ENCODE measurements at places on chromosomes 3 and 15.

DNA sequence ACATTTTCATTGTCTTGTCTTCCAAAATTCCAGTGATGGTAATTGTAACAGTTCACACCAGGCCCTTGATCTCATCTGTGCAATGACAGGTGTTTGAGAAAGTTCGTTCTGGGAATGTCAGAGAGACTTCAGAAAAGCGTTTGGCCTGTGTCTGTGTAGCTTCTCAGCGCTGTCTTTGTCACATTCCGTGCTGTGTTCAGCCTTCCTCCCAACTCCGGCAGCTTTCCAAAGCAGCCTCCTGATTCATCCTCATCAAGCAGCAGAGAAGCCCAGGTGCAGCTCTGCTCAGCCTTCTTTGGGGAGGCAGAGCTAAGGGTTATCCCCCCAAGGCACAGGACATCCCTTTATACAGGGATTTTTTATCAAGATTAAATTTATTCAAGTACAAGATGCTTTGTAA lies 494.0 kb upstream of the SUCLG2 start:
- DNase-seq: no peak

- no peak for DNase-seq
Observed at GRCh38 chr3:123153125-123154019, 48.4 kb upstream of the SEC22A start.

GRCh38 chr3:143067201-143067600 lies 52.4 kb upstream of the CHST2 start:
- DNase-seq: no peak

DNA sequence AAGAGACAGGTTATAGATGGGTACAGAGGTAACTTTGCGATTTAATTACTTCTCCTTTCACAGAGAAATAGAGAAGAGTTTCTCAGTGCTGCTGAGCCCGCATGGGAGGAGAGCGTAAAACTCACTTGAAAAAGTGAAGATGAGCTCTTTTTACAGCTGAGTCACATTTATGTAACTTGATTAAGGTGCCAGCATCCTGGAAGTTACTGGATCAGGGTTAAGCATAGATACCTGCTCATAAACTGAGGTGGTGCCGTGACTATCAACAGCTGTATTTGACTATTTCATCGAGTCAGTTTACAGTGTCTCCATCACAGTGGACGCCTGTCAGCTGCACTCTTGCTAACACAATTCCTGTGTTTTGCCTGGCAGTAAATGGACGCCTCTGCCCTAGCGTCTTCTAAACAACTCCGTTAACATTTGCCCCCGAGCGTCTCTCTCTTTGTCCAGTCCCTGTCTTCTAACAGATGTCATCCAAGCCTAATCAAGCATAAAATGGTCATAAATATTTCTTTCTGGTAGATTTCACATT lies 414.6 kb downstream of the FOXP1 start:
- no peak for DNase-seq

DNA sequence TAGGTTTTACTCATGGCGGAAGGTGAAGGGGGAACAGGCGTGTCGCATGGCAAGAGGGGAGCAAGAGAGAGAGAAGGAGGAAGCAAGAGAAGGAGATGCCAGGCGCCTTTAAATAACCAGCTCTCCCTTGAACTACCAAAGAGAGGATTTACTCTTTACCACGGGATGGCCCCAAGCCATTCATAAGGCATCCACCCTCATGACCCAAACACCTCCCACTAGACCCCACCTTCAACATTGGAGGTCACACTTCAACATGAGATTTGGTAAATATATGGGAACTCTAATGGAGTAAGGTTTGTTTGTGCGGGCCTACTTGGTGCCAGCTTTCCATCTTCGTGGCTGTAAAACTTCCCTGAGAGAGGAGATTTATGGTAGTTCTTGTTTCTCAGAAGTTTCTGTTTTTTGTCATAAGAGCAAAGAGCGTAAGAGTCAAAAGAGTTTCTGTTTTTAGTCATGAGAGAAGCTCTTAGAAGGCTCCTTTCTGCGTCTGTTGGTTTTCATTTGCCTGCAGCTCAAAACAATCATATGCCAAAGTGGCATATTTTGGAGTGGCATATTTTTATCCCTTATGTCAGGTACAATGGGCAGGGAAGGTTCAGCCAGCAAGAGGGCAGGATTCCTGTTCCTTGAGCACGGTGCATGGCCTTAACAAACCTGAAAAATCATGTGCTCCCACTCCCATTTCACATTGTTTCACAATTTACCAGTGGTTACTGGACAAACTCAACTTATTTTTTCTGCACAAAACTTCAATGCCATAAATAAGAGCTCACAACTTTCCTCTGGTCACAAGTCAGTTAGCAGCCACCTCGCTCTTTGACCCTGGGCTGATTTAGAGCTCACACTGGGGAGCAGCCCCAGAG lies 12.5 kb downstream of the PML start:
- no peak for DNase-seq

GRCh38 chr15:57522148-57522547 lies 69.6 kb upstream of the MYZAP start:
- peak; percentile 39 for DNase-seq

DNA sequence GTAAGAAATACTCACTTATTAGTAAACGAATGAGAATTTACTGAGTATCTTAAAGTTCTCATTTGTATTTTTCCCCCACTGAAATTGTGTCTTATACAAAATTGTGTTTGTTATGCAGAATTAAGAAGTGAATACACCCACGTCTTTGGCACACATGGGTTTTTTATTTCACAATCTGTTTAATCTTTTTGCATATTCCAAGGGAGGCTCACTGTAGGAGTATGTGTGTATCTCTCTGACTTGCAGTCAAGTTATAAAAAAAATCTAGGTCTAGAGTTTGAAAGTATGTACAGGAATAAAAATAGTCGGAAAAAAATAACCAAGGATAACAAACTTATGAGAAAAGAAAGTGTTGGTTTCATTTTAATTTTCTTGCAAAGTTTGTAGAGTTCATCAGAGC lies 255.2 kb downstream of the PDCD6IP start:
- DNase-seq: no peak

All from NCI-H774 (cell line).